ENCODE measurements at places on chromosomes 2 and 18.
A peak's percentile ranks its signal among the peaks of the same experiment; 100 is the strongest.

DNA sequence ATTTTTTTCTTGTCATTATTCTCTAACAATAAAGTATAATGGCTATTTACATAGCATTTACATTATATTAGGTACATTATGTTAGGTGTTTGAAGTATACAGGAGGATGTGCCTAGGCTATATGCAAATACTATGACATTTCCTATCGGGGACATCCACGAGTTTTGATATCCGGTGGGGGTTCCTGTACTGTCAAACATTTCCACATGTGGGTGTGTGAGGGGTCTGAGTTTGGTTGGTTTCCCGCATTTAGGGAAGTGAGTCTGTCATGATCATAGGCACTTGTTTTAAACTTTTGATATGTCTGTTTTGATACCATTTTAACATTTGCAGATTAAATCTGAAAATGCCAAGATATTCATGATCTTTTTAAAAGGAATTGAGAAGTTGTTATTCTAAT is 76.0 kb downstream of the CEP192 start:
- DNase-seq, result no peak

DNA sequence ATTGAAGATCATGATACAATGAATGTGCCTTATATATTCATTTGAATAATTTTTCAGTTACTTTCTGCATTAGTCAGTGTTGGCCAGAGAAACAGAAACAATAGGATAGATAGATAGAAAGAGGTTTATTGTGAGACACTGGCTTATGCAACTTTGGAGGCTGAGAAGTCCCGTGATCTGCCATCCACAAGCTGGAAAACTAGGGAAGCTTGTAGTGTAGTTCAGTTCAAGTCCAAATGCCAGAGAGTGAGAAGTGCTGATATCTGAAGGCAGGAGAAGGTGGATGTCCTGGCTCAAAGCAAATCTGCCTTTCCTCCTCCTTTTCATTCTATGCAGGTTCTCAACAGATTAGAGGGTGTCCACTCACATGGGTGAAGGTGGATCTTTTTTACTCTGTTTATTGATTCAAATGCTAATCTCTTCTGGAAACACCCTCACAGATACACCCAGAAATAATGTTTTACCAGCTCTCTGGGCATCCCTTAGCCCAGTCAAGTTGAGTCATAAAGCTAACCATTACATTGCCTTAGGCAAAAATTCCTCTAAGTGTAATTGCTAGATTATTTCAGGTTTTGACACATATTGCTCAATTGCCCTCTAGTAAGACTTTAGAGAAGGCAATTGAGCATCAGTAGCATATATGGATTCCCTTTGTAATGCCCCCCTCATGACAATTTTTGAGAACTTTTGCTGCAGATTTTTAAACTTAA is 341.4 kb downstream of the LPIN1 start:
- no peak for DNase-seq

- no peak for DNase-seq
Measured at GRCh38 chr2:41912337-41912736, 135.5 kb upstream of the PKDCC start.

- no peak for DNase-seq
Measured at GRCh38 chr18:24811950-24812681, 351.7 kb downstream of the HRH4 start.

DNA sequence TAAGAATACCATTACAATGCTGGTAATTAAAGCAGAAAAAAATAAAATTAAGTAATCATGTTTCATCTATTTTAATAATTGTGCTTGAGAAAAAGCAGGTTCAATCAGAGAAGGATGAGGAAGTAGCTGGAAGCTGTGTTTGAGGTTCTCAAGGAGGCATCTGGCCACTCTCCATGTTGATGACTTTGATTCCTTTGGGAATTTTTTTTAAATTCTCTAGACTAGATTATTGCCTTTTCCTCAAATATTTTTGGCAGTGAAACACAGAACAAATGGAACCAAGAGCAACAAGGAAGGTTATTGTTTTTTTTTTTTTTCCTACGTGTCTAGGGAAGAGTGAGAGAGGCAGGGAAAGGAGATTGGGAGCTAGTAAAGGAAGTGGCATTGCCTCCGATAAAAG is 99.9 kb upstream of the NRP2 start:
- DNase-seq, result no peak

GRCh38 chr2:45771261-45771660 is 119.8 kb downstream of the PRKCE start:
- DNase-seq, result peak; percentile 38

DNA sequence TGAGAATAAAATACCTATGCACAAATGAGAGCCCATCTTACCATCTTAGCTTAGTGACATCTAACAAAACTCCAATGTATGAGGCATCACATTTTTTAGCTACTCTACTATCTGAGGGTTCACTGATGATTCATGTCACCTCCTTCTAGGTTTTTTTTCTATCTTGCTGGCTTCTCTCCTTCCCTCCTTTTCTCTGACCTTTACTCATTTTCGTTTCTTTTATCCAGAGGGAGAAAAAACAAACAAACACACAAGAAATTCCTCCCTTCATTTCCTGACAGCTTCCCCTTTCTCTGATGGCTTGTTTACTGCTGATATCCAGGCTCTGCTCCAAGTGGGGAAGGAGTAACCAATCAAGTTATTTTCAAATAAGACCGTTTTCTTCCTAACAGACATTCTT is 115.1 kb downstream of the UBE2E3 start:
- DNase-seq, result no peak

- DNase-seq, result peak; percentile 41
Measured at GRCh38 chr2:17583166-17583565, 42.7 kb downstream of the VSNL1 start.

- DNase-seq, result peak; percentile 64
Measured at GRCh38 chr2:170848587-170848986, 31.9 kb downstream of the GAD1 start.

- DNase-seq, result no peak
Measured at GRCh38 chr18:54878659-54879358, 50.5 kb downstream of the RAB27B start.

GRCh38 chr2:231579560-231579959 is 13.1 kb upstream of the TEX44 start:
- no peak for DNase-seq

GRCh38 chr2:233446121-233446520 is 91.8 kb downstream of the DGKD start:
- DNase-seq, result no peak

- no peak for DNase-seq
Measured at GRCh38 chr2:78147466-78147865, 625.3 kb upstream of the LRRTM4 start.

GRCh38 chr2:54966837-54967236 is 83.4 kb downstream of the RTN4 start:
- no peak for DNase-seq

GRCh38 chr2:229003256-229003655 is 267.8 kb downstream of the PID1 start:
- DNase-seq, result no peak
